ENCODE measurements at places on chromosomes 3 and 15. TPM values are rescaled to one million over a fixed set of nuclear protein-coding genes. Genes with fewer than 3 reads are reported as not detected.

GRCh38 chr3:168425936-168426595 lies 330.3 kb upstream of the GOLIM4 start:
- DNase-seq, result no peak

GRCh38 chr3:108241146-108241545 lies 18.9 kb upstream of the IFT57 start:
- DNase-seq, result no peak

The AGTR1 gene
- total RNA-seq, result not detected

GRCh38 chr3:31277582-31277981 lies 255.1 kb upstream of the STT3B start:
- no peak for DNase-seq

- no peak for DNase-seq
These were observed 15.9 kb downstream of the SEMA3G start for GRCh38 chr3:52429031-52429430.

DNA sequence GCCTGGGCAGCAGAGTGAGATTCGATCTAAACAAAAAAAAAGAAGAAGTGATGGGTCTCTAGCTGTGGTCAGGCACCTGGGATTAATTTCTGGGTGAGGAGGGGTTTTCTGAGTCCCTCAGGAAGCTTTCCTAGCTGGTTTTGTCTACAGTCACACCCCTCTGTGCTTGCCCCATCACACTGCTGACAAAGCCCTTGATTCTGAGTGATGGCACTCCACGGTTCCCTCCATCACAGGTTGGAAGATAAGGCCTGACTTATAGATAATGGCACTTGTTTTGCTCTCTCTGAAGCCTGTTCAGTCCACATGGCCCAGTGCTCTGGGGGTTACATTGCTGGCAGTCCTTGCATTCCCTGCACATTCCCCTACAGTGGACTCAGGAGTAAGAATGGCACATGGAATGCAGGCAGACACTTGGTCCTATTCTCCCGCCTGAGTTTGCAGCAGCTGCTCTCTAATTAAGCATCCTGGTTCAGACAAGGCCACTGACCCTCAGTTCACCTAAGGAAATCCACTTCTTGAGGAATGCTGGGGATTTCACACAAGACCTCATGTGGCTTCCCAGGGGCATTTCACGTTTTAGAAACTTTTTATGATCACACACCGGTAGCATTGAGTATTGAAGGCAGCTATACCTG lies 81.0 kb upstream of the NMNAT3 start:
- peak; percentile 92 for DNase-seq

DNA sequence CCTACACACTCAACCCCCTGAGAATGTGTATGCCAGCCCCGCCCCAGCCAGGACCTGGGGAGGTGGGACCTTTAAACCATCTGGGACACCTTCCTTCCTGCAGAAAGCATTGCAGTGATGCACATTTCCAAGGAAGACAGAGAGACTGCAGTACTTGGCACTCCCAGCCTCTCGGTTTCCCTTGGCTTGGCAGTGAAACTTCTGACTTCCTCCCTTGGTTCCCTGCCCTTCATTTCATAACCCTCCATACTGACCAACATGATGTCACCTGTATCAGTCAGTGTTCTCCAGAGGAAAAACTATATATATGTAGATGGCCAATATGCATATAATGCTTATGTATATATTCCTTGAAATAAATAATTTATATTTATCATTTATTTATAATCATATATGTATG lies 103.2 kb downstream of the SST start:
- DNase-seq, result peak; percentile 3

GRCh38 chr3:162719684-162720341 lies 1223.2 kb downstream of the OTOL1 start:
- no peak for DNase-seq
